ENCODE measurements at places on chromosomes 6 and 20. TPM values are rescaled to one million over a fixed set of nuclear protein-coding genes. Genes with fewer than 3 reads are reported as not detected.

DNA sequence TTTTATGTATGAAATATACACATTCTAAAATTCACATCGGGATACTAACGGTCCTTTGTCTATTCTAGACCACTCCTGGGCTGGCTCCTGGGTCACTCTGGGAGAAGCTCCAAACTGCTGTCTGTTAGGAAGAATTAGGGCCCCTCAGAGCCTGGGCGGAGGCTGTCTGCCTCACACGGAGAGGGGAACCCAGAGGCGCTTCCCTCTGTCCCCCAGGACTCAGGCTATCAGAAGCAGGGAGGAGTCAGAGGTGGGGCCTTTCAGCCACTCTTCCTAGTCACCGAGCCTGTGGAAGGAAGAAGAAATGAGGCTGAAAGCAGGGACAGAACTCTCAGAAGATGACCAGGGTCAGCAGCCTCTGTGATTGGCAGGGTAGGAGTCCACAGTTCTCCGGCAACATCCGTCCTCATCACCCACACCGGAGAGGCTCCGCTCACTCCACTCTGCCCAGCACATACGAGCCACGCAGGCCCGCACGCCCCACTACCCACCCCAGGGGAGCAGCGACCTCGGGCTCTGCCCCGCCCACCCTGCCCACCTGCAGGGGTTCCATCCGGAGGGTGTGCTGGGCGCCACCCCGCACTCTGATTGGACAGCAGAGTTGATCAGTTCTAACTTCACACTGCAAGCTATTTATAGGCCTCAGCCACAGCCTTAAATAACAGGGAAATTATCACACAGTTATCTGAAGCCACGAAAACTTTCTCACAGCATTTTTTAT is 182.1 kb upstream of the AFDN start:
- H3K27me3 ChIP-seq = no peaks in the 10 kb centered on the region
- H3K4me1 ChIP-seq = no peaks in the 10 kb centered on the region
- H3K36me3 ChIP-seq = no peaks in the 10 kb centered on the region
- H3K4me3 ChIP-seq = no peak overlapping the region

DNA sequence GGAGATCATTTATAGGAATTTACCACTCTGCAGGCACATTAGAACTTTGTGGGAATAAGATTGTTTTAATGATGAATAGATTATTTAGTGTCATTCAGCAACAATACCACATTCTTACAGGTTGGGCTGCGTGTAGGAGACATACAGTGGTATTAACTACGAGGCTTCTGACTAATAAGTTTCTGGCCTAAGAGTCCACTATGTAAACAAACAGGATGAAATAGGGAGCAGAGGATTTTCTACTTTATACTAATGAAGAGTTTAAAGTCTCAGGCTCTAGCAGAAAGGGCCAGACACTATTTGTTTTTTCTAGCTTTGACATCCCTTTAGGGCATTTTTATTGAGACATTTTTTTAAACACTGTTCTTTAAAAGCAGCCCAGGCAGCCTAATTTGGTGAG is 75.6 kb downstream of the SLC24A3 start:
- DNase-seq = no peak
- H3K4me1 ChIP-seq = peaks cover 11% of the 10 kb centered on the region
- H3K36me3 ChIP-seq = no peaks in the 10 kb centered on the region
- no peak overlapping the region for H3K27ac ChIP-seq
- H3K27me3 ChIP-seq = no peaks in the 10 kb centered on the region

DNA sequence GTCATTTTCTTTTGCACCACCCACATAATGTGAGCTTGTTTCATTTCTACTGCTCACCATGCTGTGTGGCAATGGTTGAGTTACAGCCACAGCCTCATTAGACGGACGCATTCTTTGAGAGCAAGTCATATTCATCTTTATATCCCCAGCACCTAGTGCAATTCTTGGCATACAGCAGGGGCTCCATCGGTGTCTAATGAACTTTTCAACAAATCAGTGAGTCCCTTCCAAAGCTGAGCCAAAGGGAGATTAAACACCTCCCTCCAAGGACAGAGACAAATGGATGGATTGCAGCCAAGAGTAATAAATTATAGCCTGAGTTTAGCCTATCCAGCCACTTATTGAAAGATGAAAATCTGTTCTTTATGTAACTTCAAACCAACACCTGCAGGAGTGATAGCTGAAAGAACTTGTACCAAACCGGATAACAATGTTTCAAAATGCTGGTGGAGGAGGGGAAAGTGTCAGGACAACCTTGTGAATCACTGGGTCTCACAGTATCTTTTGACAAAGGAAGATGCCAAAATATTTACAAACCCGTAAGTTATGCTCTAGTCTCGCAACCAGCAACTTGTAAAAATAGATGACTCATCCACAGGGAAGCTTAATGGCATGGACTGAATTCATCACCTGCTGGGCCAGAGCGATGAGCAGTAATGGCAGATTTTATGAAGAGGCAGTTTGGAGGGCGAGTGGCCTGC is 139.0 kb downstream of the PXDC1 start:
- H3K4me3 ChIP-seq = no peak overlapping the region
- no peak overlapping the region for H3K27ac ChIP-seq
- no peaks in the 10 kb centered on the region for H3K27me3 ChIP-seq
- no peak for DNase-seq
- no peaks in the 10 kb centered on the region for H3K36me3 ChIP-seq
- H3K4me1 ChIP-seq = no peaks in the 10 kb centered on the region

SLC22A1 gene
- 2.5 TPM for total RNA-seq

KHDRBS2 gene
- 0.57 TPM for total RNA-seq

DNA sequence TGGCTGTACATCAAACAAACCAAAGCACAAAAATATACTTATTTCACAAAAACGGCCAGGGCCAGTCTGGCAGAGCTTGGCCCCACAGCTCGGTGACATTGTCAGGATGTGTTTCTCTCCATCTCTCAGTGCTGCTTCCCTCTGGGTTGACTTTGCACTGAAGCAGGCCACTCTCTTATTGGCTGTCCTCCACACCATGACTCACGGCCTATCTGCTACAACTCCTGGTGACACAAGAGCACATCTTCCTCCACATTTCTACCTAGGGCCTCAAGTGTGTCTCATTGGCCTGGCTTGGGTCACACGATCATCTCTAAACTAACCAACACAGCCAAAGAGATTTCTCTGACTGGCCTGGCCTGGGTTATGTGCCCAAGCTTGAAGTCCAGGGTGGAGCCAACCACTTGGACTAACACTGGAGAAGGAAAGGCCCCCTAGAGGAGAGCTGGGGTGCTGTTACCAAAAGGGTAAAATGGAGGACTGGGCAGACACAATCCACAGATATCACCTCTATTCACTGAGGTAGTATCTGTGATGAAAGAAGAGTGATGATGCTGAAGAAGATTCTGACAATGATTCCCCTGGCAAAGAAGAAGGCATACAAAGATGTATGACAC is 159.8 kb upstream of the TSHZ2 start:
- no peak overlapping the region for H3K27ac ChIP-seq
- no peak overlapping the region for H3K4me3 ChIP-seq
- DNase-seq = no peak
- H3K4me1 ChIP-seq = no peaks in the 10 kb centered on the region
- H3K27me3 ChIP-seq = no peaks in the 10 kb centered on the region
- no peaks in the 10 kb centered on the region for H3K36me3 ChIP-seq

DNA sequence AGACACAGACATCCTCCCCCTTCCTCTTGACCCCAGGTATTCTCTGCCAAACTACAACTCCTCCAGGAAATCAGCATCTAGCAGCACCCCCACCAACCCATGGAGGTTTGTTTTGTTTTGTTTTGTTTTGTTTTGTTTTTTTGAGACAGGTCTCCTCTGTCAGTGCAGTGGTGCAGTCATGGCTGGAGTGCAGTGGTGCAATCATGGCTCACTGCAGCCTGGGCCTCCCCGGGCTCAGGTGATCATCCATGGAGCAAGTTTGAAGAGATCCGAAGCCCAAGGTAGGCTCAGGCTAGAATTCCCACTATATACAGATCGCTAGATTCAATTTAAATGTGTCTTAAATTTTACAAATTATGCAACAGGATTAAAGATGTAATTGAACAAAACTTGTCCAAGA is 518.2 kb upstream of the ARID1B start:
- no peaks in the 10 kb centered on the region for H3K36me3 ChIP-seq
- H3K27me3 ChIP-seq = no peaks in the 10 kb centered on the region
- H3K4me3 ChIP-seq = no peak overlapping the region
- DNase-seq = no peak
- no peak overlapping the region for H3K27ac ChIP-seq

GINM1 gene
- total RNA-seq = 67.2 TPM

DNA sequence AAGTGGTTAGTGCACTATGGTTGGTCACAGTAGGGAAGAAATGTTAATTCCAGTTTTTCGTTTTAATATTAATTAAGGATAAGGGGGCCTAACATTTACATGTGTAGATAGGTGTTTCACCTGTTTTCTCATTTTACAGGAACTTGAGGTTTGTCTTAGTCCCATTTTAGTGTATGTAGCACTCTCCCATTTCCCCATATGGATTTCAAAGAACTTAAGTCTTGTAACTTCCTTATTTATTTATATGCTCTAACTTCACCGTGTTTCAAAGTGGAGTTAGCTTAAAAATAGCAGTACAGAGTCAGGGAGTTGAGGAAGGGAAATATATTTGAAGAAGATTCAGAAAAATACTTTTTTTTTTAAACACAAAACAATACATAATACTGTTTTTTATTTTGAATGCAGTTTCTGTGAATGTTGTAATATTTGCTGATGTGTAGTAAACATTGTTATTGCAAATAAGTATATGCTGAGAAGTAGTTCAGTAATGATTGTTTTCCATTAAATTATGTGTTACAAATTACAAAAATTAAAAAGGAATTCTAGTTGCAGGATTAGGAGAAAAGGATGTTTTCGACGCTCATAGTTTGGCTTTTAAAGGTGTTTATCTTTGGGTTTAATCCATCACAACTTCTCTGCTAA is 3.5 kb downstream of the SCAF8 start:
- H3K36me3 ChIP-seq = no peaks in the 10 kb centered on the region
- no peak overlapping the region for H3K27ac ChIP-seq
- no peak for DNase-seq
- no peaks in the 10 kb centered on the region for H3K4me1 ChIP-seq
- H3K4me3 ChIP-seq = no peak overlapping the region

GRCh38 chr6:11298651-11299420 is 66.4 kb upstream of the NEDD9 start:
- H3K27me3 ChIP-seq = no peaks in the 10 kb centered on the region
- H3K4me1 ChIP-seq = no peaks in the 10 kb centered on the region
- no peaks in the 10 kb centered on the region for H3K36me3 ChIP-seq
- DNase-seq = no peak
- no peak overlapping the region for H3K4me3 ChIP-seq

DNA sequence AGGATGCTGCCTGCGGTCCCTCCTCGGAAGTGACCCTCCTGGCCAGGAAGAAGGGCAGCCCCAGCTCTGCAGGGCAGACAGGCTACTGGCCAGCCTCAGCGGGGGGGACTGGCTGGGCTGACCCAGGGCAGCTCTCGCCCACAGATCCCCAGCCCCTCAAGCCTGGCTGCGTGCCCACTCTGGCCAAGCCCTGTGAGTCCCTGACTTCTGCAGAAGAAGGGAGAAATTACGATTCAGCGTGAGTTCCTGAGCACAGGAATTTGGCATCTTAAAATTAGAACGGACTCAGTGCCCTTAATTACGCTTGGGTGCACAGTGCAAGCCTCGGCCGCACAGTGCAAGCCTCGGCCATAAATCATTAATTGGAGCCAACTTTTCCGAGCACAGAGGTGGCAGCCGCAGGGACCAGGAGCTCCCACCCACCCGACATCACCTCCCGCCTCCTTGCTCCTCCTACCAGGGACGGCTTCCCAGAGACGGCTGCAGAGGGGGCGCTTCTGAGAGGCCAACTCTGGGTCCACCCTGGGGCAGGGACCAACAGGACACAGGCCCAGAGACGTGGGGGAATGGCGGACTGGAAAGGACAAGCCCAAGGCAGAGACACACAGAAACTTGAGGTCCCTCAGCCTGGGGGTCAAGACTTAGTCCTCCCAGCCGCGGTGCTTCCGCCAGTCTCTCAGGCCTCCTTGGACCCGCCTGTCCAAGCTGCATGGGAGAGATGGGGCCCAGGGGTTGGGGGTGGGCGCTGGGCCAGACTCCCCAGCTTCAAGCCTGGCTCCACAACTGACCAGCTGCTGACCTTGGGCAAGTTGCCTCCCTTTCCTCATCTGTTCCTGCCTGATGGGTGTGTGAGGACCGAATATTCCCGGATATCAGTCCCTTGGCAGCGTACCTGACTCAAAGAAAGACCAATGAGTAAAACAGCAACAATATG is 165.4 kb downstream of the TAF4 start:
- no peak overlapping the region for H3K4me3 ChIP-seq
- H3K27ac ChIP-seq = no peak overlapping the region
- no peak for DNase-seq
- no peaks in the 10 kb centered on the region for H3K27me3 ChIP-seq
- no peaks in the 10 kb centered on the region for H3K36me3 ChIP-seq

CCM2L gene
- total RNA-seq = 7.4 TPM

DNA sequence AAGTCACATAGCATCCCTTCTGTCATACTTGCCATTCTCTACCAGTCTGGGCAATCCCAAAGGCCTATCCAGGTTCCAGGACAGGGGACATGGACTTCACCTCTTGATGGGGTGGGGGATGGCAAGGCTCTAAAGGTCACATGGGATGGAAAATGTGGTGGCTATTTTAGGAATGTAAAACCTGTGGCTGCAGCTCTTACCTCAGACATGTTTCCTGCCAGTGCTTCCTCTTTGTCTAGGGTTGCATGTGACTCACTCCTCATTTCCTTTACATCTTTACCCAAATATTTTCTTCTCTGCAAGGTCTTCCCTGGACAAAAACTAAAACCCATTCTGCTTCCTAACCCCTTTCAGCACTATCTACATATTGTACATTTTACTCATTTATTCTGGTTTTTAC is 135.7 kb downstream of the BTBD3 start:
- DNase-seq = no peak
- no peaks in the 10 kb centered on the region for H3K4me1 ChIP-seq
- H3K27me3 ChIP-seq = no peaks in the 10 kb centered on the region
- H3K36me3 ChIP-seq = no peaks in the 10 kb centered on the region
- no peak overlapping the region for H3K27ac ChIP-seq
- no peak overlapping the region for H3K4me3 ChIP-seq

CASS4 gene
- total RNA-seq = 3.4 TPM

RSPO3 gene
- 5.2 TPM for total RNA-seq

DNA sequence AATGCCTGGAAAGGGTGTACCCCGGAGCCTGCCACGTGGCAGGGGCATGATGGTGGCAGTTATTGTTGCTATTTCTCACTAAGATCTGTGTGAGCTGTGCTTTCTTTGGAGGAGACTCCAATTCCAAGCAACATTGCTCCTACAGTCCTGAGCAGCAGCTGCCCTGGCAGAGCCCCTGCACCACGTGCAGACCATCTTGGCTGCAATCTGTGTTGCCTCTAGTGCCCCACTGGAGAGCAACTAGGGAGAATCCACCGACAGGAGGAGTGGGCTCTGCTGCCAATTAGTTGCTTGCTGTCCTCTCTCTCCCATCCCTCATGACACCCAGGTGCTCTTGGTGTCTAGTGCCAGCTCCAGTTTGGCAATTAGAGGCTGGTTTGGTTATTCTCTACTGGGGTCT is 116.0 kb downstream of the PXDC1 start:
- no peaks in the 10 kb centered on the region for H3K4me1 ChIP-seq
- H3K36me3 ChIP-seq = no peaks in the 10 kb centered on the region
- no peak overlapping the region for H3K4me3 ChIP-seq

All from aorta (tissue), 5 donors.